H1 (cell line): ENCODE measurements at places on chromosomes 5 and 9.
A peak's percentile ranks its signal among the peaks of the same experiment; 100 is the strongest.

DNA sequence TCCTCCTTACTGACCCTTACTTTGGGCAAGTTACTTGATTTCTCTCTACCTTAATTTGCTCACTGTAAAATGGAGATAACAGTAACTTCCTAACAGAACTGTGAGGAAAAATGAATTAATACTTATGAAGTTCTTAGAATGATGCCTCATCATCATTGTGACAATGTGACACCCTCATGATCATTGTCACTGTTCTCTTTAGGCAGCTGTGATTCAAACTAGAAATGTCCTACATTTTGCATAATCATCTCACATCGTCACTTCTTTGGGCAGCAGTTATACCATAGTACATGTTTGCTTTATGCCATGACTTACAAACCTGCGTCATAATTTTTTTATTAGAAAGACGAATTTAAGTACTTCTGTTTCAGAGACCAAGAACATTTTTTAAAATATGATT is 9.7 kb downstream of the SLC30A5 start:
- H3K27ac ChIP-seq, result no peak overlapping the region
- H3K4me3 ChIP-seq, result no peak overlapping the region
- H3K36me3 ChIP-seq, result peaks cover 37% of the 10 kb centered on the region
- no peaks in the 10 kb centered on the region for H3K27me3 ChIP-seq
- no peak for DNase-seq

DNA sequence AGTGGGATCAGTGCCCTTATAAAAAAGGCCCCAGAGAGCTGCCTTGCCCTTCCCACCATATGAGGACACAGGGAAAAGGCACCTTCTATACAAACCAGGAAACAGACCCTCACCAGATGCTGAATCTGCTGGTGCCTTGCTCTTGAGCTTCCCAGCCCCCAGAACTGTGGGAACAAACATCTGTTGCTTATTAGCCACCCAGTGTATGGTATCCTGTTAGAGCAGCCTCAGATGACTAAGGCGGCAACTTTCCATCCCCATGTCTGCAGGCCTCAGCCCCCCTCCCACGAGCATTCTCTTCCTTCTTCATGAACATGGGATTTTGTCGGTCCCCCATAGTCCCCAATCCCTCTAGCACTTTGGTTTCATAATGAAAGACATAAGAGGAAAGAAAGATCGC is 202.5 kb upstream of the GAS1 start:
- no peaks in the 10 kb centered on the region for H3K36me3 ChIP-seq
- no peak for DNase-seq
- no peaks in the 10 kb centered on the region for H3K4me1 ChIP-seq
- H3K4me3 ChIP-seq, result no peak overlapping the region
- H3K27me3 ChIP-seq, result peaks cover 14% of the 10 kb centered on the region; the same call in 1 of the 2 replicates

- no peaks in the 10 kb centered on the region for H3K27me3 ChIP-seq
- H3K4me3 ChIP-seq, result no peak overlapping the region
- no peaks in the 10 kb centered on the region for H3K4me1 ChIP-seq
- H3K36me3 ChIP-seq, result no peaks in the 10 kb centered on the region
Measured at GRCh38 chr9:118209343-118209742, 505.1 kb downstream of the TLR4 start.

GRCh38 chr5:179150011-179150410 is 89.8 kb downstream of the ZNF354C start:
- H3K36me3 ChIP-seq, result no peaks in the 10 kb centered on the region
- DNase-seq, result no peak
- H3K27ac ChIP-seq, result no peak overlapping the region
- H3K4me1 ChIP-seq, result no peaks in the 10 kb centered on the region

DNA sequence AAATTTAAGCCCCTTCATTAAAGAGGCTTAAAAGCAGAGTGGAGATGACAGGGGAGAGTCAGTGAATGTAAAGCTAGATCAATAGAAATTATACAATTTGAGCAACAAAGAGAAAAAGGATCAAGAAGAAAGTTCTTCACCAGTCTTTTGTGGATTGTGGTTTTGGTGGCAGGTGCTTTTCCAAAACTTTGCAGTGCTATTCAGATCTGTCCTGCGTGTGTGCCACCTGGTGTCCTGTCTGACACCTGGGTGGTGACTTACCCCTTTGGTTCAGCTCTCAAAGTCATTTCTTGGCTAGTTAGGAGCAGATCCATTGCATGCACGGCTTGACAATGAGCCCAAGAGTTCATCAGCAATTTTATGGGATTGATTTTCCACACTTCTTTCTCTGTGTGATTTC is 69.4 kb downstream of the SREK1 start:
- DNase-seq, result no peak
- no peak overlapping the region for H3K27ac ChIP-seq
- no peaks in the 10 kb centered on the region for H3K36me3 ChIP-seq
- H3K4me1 ChIP-seq, result no peaks in the 10 kb centered on the region
- no peak overlapping the region for H3K4me3 ChIP-seq
- H3K27me3 ChIP-seq, result no peaks in the 10 kb centered on the region

GRCh38 chr5:14998491-14998890 is 126.9 kb upstream of the ANKH start:
- no peak for DNase-seq
- no peak overlapping the region for H3K27ac ChIP-seq
- H3K36me3 ChIP-seq, result no peaks in the 10 kb centered on the region
- no peaks in the 10 kb centered on the region for H3K27me3 ChIP-seq
- no peak overlapping the region for H3K4me3 ChIP-seq

GRCh38 chr5:159231167-159231566 is 21.8 kb upstream of the RNF145 start:
- no peaks in the 10 kb centered on the region for H3K36me3 ChIP-seq
- no peak for DNase-seq
- peaks cover 2% of the 10 kb centered on the region; the same call in 1 of the 2 replicates for H3K4me1 ChIP-seq

DNA sequence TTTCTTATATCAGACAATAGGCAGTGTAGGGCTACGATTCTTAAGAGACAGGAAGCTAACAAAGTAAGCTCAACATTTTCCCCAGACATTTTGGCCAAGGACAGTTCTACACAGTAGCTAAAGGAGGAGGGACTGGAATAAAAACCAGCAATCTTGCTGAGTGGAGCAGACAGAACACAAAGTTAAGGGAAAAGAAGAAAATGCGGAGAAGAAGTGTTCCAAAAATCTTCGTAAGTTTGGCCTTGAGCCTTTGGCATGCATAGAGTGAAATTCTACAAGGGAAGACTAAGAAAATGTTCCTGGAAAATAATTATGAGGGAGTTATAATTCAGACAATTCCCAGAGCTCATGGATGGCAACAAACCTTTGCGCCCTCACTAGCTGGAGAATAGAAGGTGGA is 748.0 kb upstream of the CTNND2 start:
- no peak for DNase-seq
- H3K4me3 ChIP-seq, result no peak overlapping the region
- H3K27ac ChIP-seq, result no peak overlapping the region
- H3K27me3 ChIP-seq, result no peaks in the 10 kb centered on the region
- H3K36me3 ChIP-seq, result no peaks in the 10 kb centered on the region; the same call in 1 of the 2 replicates
- no peaks in the 10 kb centered on the region for H3K4me1 ChIP-seq

DNA sequence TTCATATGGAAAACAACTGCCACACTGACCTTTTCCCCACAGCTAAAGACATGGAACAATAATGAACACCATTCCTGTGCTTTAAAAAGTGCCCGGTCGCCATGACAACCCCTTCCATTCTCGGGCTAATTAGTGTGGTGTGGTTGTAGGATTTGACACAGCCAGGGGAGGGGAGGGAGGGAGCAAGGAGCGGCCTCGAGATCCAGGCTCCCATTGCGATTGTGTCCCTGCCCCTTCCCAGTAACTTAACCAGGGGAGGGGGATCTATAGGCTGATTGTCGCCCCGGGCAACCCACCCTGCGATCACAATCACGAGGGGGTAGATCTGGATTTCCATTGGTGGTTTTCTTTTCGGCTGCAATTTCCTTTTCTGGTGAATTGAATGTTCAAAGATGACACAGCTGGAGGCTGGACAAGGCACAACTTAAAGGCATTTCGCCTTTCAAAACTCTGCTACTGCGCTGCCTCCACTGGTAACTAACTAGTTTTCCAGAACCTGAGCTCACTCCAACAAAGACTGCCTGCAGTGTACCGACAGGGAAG is 96.7 kb upstream of the RETREG1 start:
- no peaks in the 10 kb centered on the region for H3K27me3 ChIP-seq
- H3K4me3 ChIP-seq, result peak overlapping the region; percentile 50
- H3K4me1 ChIP-seq, result peaks cover 24% of the 10 kb centered on the region
- H3K27ac ChIP-seq, result peak overlapping the region; percentile 71; the same call in 1 of the 2 replicates

DNA sequence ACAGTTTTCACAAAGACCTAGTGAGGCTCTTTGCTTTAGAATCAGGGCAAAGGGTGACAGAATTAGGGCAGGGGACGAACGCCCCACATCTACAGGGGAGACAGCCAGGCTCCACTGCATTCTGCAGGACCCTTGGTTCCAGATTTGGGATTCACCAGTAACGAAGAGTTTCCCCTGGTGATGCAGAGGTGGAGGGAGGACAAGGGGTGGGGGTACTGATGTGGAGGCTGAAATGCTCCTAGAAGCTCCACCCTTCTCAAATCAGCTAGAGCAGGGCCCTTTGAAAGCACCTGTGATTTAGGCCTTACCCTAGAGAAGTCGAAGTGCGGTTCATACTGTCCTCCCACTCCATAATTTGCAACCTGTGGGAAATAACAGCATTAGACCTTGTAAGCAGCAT is 29.1 kb downstream of the P4HA2 start:
- no peaks in the 10 kb centered on the region for H3K27me3 ChIP-seq
- H3K36me3 ChIP-seq, result no peaks in the 10 kb centered on the region
- DNase-seq, result no peak
- no peak overlapping the region for H3K4me3 ChIP-seq

- H3K27me3 ChIP-seq, result no peaks in the 10 kb centered on the region; the same call in 1 of the 2 replicates
- no peak overlapping the region for H3K4me3 ChIP-seq
- no peak for DNase-seq
- H3K27ac ChIP-seq, result no peak overlapping the region
- H3K36me3 ChIP-seq, result no peaks in the 10 kb centered on the region
Measured at GRCh38 chr5:73642344-73642743, 16.3 kb downstream of the ARHGEF28 start.

DNA sequence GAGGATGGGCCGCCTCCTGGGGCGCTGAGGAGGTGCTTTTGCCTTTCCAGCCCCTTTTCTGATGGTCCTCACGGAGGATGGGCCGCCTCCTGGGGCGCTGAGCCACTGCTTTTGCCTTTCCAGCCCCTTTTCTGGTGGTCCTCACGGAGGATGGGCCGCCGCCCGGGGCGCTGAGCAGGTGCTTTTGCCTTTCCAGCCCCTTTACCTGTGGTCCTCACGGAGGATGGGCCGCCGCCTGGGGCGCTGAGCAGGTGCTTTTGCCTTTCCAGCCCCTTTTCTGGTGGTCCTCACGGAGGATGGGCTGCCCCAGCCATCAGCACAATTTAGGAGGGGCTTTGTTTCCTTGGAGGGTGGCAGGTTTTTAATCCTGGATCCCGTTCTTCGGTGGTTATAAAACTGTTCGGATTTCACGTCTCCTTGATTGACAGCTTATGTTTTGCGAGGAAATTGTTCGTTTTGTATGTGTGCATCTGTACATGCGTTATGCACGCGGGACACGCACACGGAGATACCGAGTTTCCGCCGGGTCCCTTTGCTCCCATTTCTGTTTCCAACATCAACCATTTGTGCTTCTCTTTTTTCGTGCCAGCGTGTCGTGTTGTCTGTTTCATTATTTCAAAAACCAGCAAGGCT is 34.7 kb upstream of the SLC9A3 start:
- no peak overlapping the region for H3K27ac ChIP-seq
- no peaks in the 10 kb centered on the region for H3K4me1 ChIP-seq
- no peaks in the 10 kb centered on the region for H3K27me3 ChIP-seq

- no peak for DNase-seq
- no peak overlapping the region for H3K27ac ChIP-seq
- H3K36me3 ChIP-seq, result no peaks in the 10 kb centered on the region
Measured at GRCh38 chr9:6938447-6938846, 180.7 kb downstream of the KDM4C start.

DNA sequence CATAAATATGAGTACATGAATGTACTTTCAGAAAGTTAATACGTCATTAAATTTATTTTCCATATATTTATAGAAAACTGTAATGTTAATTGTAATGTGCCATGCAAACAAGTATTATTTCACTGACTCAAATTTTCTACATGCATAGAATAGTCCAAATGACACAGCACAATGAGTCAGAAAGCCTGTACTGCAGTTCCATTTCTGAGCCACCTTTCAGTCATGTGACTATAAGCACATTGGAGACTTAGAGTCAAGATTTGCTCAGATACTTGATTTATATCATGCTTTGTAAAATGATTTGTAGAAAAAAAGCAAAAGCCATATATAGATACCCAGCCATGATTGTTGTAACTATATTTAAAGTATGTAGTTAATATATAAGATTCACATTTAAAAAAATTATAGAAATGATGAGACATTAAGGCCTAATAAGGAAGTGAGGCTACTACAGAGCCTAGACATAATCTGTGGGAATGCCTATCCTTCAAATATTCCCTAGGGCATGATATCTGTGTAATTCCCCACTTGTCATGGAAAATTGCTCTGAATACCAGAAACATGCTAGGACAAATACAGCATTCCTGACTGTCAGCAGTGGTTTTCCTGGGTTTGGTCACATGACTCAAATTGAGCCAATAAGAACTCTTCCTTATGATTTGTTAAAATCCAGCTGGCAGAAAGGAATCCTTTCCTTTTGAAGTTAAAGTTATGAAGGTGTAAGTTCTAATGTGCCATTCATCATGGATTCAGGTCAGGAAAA is 50.0 kb downstream of the PTPRD start:
- no peaks in the 10 kb centered on the region for H3K36me3 ChIP-seq
- H3K4me1 ChIP-seq, result no peaks in the 10 kb centered on the region
- H3K4me3 ChIP-seq, result no peak overlapping the region
- H3K27me3 ChIP-seq, result no peaks in the 10 kb centered on the region
- DNase-seq, result no peak

- no peaks in the 10 kb centered on the region for H3K4me1 ChIP-seq
- no peak overlapping the region for H3K4me3 ChIP-seq
- DNase-seq, result no peak
- H3K36me3 ChIP-seq, result no peaks in the 10 kb centered on the region
- H3K27ac ChIP-seq, result no peak overlapping the region
- H3K27me3 ChIP-seq, result peaks cover 10% of the 10 kb centered on the region
Measured at GRCh38 chr5:180668835-180669596, 19.6 kb upstream of the FLT4 start.

DNA sequence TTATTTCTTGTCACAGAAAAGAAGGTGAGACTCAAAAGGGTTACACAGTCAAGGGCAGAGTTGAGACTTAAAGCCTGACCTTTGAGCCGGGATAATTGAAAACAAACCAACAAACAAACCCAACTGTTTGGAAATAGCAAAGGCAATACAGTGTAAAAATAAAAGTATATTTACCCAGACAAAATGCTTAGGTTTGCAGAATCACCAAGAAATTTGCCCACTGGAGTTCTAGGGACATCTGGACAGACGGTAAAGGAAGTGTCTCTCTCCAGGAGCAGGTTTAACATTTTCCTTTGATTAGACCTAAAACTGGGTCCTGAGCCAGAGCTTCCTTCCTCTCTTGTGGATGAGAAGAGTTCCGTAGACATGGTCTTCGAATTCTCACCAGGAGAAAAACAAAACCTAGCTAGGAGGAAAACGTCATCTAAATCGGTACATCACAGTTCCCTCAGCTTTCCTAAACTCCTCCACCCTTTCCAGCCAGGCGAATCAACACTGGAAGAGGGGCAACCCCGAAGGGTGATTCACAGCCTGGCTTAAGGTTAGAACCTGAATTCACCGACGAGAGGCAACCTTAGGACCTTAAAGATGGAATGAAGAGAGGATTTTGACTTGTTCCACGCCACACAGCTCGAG is 673 bp downstream of the CDC25C start:
- no peaks in the 10 kb centered on the region for H3K4me1 ChIP-seq
- peak overlapping the region; percentile 76 for H3K27ac ChIP-seq
- H3K27me3 ChIP-seq, result no peaks in the 10 kb centered on the region
- DNase-seq, result no peak
